ENCODE measurements at places on chromosomes 16 and 17.

DNA sequence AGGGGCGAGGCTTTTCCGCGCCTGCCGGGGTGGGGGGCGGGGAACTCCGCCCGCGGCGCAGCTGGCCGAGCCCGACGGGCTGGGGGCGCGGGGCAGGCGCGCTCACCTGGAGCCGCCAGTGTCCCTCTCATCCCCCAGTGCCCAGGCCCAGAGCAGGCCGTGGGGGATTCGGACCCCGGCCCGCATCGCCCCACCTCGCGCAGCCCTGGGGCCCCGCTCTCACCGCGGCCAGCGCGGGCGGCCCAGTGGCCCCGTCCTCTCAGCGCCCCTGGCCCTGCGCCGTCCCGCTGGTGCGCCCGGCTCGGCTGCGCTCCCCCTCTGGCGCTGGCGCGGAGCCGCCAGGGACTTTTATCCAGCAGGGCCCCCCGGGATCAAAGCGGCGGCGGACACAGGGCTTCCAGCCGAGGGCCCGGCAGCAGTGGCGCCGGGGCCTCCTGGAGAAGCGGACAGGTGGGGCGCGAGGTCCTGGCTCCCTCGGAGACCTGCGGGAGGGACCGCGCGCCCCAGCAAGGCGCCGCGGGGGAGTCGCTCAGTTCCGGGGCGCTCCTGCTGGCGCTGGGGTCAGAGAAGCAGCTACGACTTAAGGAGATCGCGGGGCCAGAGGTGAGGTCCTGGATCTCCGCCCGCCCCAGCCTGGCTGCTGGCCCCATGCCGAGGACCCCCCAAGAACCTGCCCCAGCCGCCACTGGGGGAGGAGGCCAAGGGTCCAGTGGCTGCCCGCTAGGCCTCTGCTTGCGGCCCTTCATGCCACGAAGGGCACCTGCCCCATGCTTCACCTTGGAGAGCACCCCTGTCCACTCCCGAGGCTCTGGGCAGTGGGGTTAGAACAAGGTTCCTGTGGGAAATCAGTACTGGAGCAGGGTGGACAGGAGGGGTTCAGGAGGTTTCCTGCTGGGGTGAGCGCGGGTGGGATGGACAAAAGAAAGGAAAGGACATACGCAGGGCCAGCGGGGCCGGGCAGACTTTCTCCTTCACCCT lies 823 bp upstream of the NOTUM start:
- no peak for DNase-seq

- no peak for DNase-seq
Observed at GRCh38 chr17:7137171-7137943, 22.7 kb upstream of the ASGR2 start.

GRCh38 chr17:76417499-76418143 lies 33.2 kb downstream of the SPHK1 start:
- DNase-seq = no peak

DNA sequence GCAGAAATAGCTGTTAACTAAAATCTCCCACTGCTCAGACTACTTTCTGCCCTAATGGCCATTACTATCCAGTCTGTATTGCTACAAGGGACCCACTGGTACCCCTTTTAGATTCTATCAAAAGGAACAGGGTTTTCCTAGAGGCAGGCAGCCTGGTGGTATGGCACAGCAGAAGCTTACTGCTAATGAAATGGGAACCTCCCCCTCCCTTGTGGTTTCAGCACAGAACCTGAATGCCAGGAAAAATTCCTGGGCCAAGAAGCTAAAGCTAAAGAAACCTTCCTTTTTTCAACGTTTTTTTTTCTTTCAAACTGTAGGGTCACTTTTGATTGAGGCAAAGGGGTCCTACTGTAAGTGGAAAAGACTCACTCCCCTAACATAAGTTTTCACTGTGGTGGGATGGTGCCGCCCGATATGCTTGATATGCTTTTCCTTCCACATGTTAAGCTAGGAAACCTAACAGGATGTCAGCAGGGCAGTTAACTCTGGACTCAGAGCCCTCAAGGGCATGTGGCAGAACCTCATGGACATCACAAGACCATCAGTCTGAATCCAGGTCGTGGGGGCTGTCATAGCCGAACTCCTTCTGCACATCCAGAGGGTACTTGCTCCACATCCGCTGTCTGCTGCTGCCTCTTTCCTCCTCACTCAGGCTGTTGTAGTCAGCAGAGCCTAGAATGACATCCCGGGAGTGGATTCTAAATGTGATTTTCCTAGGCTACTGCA lies 9.8 kb downstream of the SLC7A6OS start:
- peak; percentile 39 for DNase-seq

GRCh38 chr17:31859487-31860008 lies 504 bp upstream of the COPRS start:
- no peak for DNase-seq

GRCh38 chr16:86091976-86092375 lies 193.0 kb downstream of the IRF8 start:
- DNase-seq = no peak

GRCh38 chr17:59341922-59342321 lies 10.5 kb downstream of the YPEL2 start:
- no peak for DNase-seq

- no peak for DNase-seq
Observed at GRCh38 chr16:4180511-4180910, 61.4 kb downstream of the SRL start.

DNA sequence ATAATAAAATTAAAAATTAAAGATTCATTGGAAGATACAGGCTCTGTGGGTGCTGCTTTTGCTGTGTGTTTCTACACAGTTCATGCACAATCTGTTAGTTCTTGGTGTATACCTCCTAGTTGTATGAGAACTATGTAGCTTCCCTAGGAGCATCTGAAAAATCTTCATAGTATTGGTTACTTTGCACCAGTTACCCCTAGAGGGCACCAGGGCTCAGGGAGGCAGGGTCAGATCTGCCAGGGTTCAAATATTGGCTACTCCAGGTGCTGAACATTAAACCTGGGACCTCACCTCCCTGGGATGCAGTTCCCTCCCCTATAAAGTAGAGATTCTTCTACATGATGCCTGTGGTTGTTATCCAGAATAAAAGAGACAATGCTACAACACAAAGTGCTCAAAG lies 583.0 kb upstream of the CDH11 start:
- no peak for DNase-seq

GRCh38 chr17:81044764-81045589 lies 10.0 kb downstream of the BAIAP2 start:
- DNase-seq = peak; percentile 86

DNA sequence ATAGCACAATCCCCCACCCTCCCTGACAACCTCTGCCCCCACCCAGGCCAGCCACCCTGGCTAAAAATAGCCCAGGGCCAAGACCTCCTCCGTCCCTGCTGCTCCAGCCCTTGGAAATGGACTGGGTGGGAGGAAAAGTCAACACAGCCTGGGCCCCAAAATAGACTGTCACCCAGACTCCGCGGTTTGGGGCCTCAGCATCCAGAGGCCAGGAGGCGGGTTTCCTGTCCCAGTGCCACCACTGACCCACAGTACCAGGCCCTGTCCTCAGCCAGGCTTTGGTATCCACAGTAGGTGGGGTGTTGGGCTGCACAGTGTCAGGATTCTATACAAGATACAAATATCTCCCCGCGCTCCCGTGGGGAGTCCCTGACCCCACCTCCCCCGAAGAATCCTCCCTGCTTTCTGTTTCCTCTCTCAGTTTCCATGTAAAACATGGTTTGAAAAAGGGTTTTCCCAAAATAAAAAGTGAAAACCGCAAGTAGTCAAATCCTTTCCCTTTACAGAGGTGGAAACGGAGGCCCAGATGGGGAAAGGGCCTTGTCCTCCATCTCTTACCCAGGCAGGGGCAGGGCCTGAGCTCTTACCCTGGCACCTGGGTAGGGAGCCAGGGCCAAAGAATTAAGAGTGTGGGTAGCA lies 20.1 kb downstream of the CPNE2 start:
- DNase-seq = peak; percentile 30

GRCh38 chr17:72189768-72190593 lies 69.2 kb downstream of the SOX9 start:
- DNase-seq = no peak

DNA sequence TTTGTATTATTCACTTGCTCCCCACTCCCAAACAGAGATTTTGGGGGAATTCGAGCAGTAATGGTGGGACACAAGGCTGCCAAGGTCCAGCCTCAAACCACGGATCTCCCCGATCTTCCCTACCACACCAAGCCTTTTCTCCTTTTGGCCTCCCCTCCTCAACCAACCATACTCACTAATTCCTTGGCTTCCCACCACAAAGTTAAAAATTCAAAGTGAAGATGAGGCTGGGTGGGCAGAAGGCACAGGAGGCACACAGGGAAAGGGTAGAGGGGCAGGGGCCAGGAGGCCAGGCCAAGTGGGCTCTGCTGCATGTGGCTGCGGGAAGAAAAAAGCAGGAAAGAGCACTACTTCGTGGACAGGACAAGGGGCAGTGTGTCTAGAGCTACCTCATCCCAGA lies 15.2 kb downstream of the HOXB4 start:
- no peak for DNase-seq

DNA sequence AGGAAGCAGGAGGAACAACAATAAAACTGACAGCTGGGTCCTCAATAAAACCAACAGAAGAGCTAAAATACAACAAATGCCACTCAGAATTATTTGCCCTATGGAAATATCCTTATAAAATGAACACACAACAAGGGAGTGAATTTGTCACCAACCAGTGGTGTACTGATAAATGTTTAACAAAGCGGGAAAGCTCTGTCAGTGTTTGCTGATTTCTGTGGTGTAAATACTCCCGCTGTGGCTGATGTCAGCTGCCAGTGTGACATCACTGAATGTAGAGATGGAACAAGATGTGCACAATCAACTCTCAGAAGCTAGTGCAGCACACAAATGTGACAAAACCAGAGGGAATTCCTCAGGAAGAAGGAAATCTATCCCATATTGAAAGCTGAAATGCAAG lies 51.9 kb downstream of the CDYL2 start:
- DNase-seq = no peak

DNA sequence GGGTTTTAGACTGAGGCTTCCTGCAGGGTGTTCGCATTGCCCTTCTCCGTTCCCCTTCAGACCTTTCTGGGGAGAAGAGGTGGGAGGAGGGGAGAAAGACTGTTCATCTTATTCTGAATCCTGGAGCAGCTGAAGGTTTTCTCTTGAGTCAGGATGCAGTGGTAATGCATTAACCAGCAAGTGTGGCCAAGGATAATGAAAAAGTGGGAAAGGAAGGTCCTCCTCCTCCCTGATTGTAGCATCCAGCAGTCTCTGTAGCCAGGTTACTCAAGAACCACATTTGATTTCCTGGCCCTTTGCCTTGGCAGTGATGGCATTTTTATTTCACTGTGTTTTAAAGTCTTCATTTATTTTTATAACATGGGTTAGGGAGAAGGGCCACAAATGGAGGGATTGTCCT lies 59.1 kb downstream of the CYLD start:
- no peak for DNase-seq

DNA sequence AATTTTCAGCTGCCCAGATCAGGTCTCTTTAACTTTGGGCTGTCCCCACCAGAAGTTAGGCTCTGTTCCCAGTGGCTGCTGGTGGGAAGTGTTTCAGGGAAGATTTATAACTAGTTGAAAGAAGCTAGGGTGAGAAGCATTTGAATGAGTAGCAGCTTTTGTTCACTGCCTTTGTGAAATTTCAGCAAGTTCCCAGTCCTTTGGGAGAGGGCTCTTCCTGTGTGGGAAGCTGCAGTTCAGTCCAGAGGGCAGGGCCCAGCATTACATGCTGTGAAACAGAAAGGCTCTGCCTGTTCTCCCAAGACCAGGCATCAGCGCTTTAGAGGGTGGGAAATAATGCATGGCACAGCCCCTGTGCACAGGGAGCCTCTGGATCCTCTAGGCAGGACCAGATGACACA lies 17.8 kb downstream of the PROCA1 start:
- DNase-seq = no peak

DNA sequence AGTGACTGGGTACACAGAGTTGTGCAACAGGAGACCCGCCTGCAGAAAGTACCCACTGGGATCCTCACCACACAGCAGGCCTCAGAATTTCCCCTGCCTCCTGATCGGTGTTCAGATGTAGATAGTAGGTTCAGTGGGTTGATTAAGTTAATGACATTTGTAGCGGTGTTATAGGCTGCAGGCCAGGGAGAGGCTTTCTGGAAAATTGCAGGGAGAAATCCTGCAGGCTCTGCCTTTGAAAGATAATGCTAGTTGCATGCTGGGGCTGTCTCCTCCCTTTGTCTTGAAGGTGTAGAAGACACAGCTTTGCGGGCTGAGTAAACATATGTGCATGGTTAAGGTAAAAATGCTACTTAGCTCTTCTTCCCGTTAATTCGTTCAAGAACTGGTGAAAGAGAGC lies 406.3 kb upstream of the RBFOX1 start:
- no peak for DNase-seq

DNA sequence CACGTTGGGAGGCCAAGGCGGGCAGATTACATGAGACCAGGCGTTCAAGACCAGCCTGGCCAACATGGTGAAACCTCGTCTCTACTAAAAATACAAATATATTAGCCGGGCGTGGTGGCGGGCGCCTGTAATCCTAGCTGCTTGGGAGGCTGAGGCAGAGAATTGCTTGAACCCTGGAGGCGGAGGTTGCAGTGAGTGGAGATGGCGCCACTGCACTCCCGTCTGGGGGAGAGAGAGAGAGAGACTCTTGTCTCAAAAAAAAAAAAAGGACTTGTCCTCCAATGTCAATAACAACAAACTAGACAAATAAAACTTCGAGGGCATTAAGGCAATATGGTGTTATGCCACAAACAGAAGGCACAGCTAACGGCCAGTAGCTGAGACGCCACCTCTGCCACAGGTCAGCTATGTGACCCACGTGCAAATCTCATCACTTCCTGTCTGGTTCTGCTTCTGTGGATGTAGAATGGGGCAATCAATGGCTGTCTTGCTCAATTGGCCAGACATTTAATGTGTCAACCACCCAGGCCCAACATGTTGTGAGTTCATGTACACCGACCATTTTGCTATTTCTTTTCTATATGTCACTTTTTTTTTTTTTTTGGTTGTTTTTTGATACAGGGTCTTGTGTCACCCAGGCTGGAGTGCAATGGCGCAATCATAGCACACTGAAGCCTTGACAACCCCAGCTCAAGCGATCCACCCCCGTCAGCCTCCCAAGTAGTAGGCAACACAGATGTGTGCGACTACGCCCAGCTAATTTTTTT lies 834 bp upstream of the TXNDC11 start:
- peak; percentile 45 for DNase-seq

DNA sequence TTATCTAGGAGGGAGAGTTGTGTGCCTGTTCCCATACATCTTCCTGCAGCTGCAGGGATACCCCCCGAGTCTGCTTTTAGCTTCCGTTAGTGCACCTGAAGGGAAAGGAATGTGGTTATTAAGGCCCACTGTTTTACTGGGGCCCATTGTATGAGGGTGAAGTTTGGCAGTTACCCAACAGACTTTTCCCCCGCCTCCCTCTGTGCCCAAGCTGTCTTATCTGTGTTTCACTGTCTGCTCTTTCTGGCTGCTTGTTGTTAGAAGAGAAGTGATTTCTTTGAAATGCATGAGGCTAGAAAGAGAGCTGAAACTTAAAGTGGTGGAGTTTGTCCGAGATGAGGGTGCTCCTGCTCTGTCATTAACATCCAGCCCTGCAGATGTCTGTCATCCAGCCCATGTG lies 7.4 kb upstream of the OR1A2 start:
- no peak for DNase-seq

All from EH (cell line).